ENCODE measurements at places on chromosomes 4 and X. TPM values are rescaled to one million over a fixed set of nuclear protein-coding genes. Genes with fewer than 3 reads are reported as not detected.

DNA sequence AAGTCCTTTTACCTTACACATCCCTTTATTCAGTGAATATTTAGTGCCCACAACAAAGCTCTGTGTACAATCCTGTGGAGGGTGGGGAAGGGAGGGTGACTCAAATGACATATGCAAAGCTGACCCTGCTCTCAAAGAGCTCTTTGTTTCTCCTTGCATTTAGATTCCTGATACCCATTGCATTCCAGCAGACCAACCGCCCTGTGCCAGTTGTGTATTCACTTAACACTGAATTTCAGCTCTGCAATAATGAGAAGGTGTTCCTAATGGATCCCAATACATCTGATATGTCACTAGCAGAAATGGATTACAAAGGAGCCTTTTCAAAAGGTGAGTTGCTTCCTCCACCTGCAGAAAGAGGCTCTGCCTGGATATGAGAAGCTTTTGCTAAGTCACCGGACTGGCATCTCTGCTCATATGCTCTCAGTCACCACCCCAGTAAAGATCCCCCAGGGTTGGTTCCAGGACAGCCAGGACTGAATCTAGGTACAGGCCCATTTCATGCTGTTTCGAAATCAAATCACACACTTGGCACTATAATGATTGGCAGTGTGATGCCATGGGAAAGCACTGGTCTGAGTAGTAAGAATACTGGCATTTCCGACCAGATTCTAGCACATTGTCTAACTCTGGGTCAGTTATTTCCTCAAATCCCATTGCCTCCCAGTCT, 17.1 kb upstream of the ANXA3 start:
- DNase-seq: no peak

DNA sequence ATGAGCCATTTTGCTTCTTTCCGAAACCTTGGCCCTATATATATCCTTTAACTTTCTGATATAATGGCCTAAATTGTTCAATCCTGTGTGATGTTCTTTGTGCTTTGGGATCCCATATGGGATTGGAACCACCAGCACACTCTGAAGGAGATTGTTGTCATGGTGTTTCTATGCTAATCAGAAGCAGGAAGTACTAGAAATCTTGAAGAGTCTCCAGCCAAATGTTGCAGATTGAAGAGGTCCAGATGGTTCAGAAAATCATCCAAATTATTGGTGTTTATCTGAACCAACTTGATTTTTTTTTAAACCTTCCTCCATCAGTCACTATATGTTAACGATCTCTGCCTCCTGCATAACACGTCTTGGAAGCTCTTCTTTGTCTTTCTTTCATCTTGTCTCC, 72.8 kb downstream of the KIT start:
- DNase-seq: no peak

- DNase-seq: no peak
Measured at GRCh38 chrX:131216828-131217227, 72.3 kb downstream of the IGSF1 start.

The RBMXL3 gene
- total RNA-seq: not detected

The SPANXB1 gene
- not detected for total RNA-seq

The TCEAL6 gene
- total RNA-seq: 1.1 TPM

Measured in right atrium auricular region (tissue), 2 donors.